ENCODE measurements at places on chromosomes 6 and 20.

DNA sequence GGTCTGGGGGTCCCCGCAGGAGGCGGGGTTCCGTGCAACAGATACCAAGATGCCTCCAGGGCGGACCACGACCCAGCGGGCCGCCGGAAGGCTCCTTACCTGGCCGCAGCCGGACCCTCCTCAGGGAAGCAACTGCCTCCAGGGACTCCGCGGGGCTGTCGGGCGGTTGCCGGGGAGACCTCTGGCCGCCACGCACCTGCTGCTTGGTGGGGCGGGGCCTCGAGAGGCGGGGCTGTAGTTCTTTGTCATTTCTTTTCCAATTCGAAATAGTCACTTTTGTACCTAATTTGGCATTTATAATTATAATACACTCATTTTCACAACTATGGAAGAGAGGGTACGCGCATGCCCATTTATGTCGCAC is 647 bp downstream of the AK9 start:
- peak; percentile 77 for DNase-seq

DNA sequence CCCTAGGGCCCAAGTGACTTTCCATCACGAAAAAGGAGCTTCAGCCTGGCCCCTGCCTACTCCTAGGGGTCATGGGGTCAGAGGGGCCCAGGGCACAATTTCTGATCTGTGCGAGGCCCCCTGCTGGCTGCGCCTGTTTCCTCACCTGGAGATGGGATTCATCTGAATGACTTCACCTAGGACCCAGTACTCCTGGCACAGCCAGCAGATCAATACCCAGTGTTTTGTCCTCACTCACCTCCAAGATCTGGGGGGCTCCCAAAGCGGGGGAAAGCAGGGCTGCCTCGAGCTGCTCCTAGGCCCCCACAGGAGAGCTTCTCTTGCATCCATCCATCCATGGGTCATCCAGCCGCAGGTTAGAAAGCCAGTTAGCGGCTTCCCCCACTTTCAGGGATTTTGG is 33.8 kb downstream of the CD40 start:
- peak; percentile 40 for DNase-seq

GRCh38 chr6:43990275-43990626 is 137.0 kb downstream of the MRPL14 start:
- no peak for DNase-seq

DNA sequence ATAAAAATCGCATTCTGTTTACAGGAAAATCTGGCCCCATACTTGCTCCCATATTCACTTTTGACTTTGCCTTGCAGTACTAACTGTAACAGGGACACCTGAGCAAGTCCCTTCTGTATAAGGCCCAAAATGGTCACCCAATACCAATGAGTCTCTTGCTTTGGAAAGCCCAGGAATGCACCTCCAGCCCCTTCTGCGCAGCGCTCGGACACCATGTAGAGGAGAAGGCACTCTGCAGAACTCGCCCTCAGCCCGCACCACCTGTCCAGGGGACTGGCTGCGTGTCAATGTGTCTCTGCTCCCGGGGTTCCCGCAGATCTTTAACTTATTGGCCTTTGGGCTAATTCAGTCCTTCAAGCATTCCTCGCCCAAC is 746 bp upstream of the PRND start:
- no peak for DNase-seq

Measured in stimulated activated naive CD8-positive, alpha-beta T cell treated with anti-CD3 and anti-CD28 coated beads, Interleukin-15, Interleukin-2, amounts not matched to agents 100 U/mL and 50 U/mL, for 24 hours (primary cell).